ENCODE measurements at places on chromosomes 13 and 19.

DNA sequence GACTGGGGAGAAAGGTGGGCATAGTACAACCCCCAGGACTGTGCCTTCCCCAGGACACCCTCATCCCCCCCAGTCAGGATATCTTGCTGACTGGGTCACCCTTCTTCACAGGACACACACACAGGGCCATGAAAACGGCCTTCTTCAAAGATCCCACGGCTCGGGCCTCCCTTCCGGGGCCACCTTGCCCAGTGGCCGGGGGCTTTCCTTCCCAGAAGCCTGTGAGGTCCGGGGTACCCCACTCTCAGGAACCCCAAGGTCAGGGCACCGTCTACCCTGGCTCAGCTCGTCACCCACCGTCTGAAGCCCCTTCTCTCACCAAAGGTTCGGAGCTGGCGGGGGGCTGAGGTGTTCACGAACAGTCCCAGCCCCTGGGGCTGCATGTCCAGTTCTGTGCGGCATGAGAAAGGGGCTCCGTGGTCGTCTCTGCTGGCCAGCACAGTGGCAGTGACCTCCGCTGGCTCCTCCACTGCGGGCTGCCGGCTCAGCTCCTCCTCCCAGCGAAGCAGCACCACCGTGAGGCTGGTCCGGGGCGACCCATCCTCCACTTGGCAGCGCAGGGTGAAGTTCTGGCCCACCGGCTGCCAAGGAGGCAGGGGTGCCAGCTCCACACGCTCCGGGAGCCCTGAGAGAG is 2.1 kb upstream of the RAVER1 start:
- no peak for DNase-seq

DNA sequence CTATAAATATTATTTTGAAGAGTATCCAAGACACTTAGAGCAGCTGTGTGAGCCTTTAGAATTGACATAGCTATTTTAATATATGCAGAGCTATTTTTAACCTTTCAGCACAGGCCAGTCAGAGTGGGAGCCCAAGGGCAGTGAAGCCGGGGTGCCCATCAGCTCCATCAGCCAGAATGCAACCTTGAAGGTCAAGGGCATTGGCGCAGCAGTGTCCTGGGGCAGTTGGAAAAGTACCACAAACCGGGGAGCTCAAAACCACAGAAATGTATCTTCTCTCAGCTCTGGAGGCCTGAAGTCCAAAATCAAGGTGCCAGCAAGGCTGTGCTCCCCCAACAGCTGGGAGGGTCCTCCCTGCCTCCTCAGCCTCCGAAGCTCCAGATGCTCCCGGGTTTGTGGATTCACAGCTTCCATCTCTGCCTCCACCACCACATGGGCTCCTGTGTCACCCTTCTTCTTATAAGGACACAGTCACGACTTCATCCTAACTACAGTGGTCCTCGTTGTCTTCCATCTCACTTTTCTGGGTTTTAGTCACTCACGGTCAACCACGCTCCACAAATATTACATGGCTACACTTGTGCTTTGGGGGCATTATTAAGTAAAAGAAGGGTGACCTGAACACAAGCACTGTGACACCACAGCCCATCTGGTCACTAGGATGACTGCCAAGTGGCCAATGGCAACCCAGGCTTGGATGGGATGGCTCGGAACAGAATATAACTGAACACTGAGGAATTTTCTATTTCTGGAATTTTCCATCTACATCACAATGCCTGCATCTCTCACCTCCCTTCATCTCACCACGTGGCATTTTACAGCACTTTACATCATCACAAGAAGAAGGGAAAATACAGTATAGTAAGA is 15.9 kb upstream of the GAS6 start:
- no peak for DNase-seq

GRCh38 chr19:944171-944567 is 18.3 kb downstream of the ARID3A start:
- DNase-seq: no peak

DNA sequence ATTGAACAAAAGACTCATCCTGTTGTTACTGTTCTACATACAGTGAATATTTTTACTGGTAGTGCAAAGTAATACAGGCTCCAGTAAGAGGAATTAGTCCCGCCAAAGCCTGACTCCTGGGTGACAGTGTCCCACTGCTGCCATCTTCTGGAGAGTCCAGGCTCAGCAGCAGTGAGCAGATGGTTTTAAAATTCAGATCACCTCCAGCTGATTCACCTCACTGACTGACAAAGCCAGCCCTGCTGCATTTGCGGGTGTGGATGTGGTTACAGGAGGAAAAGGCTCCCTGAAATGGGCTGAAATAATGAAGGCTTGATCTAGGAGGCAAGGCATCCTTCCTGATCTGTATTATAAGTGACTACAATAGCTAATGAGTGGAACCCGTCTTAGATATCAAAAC is 18.3 kb downstream of the PABPC3 start:
- peak; percentile 56 for DNase-seq

DNA sequence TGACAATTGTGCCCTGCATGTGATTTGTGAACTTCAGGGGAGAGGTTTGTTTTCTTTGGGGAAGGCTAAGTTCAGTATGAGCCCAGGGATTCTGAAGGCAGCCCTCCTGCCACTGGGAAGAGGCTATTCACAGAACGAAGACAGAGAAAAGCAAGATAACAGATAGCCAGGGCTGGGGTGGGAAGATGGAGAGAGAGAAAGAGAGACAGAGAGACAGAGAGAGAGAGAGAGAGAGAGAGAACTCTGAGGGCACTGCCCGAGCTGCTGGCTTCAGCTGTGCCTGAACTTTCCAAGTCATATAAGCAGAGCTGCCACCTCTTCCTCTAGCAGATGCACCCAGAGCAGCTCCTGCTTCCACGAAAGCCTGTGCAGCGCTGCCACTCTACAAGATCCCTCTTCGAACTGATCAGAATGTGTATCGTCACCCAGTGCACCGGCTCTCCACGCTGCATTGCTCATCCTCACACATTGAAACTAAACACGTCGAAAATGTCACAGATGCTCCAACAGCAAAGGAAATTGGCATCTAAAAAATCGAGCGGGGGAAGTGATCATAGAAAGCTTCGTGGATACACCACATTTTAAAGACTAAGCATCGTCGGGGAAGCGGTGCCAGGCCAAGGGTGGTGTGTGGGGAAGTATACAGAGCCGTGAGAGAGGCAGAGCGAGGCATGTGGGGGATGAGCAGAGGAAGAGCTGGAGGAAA is 81.8 kb upstream of the SIAH3 start:
- DNase-seq: no peak

DNA sequence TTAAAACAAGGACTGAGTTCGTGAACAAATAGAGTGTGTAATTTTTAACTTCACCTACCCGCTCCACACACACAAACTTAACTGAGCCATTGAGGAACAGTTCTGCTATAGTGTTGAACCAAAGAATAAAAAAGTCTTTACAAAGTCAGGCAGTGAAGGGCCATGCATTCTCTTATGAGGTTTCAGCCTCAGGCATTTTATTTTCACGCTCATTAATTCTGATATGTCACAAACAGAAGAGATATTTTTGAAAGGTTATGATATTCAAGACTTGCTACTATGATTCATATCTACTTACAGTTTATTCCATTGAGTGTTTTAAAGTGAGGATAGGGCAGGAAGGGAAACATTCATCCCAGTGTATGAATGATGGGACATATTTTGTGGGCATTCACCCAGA is 282.2 kb downstream of the SLITRK5 start:
- DNase-seq: no peak

DNA sequence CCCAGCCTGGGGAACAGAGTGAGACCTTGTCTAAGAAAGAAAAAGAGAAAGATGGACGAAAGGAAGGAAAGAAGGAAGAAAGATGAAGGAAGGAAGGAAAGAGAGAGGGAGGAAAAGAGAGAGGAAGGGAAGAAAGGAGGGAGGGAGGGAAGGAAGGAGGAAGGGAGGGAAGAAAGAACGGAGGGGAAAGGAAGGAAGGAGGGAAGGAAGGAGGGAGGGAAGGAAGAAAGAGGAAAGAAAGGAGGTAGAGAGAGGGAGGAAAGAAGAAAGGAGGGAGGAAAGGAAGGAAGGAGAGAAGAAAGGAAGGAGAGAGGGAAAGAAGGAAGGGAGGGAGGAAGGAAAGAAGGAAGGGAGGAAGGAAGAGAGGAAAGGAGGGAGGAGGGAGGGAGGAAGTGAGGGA is 20.9 kb downstream of the CABP5 start:
- no peak for DNase-seq

DNA sequence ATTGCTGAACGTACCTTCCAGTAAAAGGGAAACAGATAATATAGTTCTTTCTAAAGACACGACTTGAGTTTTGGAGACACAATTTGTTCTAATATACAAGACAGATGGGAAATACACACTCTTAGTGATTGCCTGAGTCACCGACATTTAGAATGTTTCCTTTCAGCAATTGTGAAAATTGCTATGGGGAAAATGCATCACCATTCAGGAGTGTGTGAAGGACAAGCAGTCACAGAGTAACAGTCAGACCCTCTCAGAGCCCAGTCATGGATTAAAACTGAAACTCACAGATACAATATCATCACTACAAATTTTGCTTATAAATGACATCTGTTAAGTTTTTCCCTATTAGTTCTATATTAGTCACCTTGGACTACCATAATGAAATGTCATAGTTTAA is 286.1 kb downstream of the SPRY2 start:
- no peak for DNase-seq

DNA sequence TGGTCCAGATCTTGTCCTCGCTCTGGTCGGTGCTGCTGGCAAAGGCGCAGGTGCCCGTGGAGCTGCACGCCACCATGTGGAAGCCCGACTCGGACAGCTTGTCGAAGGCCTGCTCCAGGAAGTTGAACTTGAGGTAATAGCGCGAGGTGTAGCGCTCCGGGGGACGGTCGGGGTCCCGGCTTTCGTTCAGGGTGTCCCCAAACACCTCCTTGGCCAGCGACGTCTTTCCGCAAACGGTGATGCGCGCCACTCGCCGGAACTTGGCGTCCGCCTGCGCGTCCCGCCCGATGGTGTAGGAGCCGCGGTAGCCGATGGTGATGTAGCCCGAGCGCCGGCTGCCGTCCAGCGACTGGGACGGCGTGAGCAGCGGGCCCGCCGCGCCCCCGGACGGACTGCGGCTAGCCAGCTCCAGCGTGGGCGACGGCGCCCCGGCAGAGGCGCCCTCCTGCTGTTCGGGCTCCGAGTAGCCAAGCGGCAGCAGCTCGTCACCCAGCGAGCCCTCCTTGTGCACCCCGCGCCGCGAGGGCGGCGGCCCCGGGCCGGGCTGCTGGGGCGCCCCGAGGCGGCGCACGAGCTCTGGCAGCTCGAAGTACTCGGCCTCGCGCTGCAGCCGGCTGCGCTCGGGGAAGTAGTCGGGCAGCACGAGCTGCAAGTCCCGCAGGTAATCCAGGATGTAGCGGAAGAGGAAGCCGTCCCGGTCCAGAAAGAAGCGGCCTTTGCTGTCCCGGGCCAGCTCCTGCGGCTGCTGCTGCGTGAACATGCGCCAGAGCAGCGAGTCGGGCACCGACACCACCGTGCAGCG is 801 bp downstream of the KCTD12 start:
- DNase-seq: peak; percentile 24

GRCh38 chr13:106246666-106247188 is 288.7 kb downstream of the EFNB2 start:
- DNase-seq: no peak

GRCh38 chr13:26614721-26615120 is 57.2 kb downstream of the WASF3 start:
- DNase-seq: no peak

DNA sequence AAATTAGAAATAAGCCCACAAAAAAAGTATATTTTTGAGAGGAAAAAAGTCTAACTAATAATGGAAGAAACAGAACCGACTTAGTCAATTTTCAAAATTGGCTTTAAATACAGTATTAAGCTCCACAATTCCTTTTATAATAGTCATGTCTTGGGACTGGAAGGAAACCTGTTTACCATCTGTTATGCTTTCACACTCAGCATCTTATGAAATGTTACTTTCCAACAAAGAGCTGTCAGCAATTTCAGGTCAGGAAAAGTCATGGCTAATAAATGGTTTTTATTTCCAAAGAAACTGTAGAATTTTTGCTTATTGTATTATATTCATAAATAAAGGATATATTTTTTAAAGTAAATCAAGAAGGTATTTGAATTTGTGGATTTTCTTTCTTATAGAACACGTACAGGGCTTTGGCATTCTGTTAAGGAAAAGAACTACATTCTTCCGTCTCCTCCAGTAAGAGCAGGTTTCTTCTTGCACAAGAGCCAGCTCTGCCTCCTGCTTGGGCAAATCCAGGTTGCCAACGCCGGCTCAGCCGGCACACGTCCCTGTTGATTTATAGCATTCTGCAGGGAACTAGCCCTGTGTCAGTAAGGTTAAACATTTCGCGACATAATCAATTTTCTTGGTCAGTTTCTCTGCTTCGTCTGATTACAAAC is 52.9 kb upstream of the GPR12 start:
- DNase-seq: no peak

DNA sequence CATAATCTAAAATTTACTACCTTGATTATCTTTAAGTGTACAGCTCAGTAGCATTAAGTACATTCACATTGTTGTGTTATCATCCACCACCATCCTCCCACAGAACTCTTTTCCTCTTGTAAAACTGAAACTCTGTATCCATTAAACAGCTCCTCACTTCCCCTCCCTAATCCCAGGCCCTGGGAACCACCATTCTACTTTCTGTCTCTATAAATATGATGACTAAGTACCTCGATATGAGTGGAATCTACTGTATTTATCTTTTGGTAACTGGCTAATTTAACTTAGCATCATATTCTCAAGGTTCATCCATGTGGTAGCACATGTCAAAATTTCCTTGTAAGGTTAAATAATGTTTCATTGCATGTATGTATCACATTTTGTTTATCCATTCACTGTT is 49.0 kb upstream of the POMP start:
- no peak for DNase-seq

- peak; percentile 92 for DNase-seq
Measured at GRCh38 chr19:11142528-11143171, 12.9 kb downstream of the SPC24 start.

GRCh38 chr13:95564733-95565291 is 12.3 kb downstream of the CLDN10 start:
- DNase-seq: no peak

DNA sequence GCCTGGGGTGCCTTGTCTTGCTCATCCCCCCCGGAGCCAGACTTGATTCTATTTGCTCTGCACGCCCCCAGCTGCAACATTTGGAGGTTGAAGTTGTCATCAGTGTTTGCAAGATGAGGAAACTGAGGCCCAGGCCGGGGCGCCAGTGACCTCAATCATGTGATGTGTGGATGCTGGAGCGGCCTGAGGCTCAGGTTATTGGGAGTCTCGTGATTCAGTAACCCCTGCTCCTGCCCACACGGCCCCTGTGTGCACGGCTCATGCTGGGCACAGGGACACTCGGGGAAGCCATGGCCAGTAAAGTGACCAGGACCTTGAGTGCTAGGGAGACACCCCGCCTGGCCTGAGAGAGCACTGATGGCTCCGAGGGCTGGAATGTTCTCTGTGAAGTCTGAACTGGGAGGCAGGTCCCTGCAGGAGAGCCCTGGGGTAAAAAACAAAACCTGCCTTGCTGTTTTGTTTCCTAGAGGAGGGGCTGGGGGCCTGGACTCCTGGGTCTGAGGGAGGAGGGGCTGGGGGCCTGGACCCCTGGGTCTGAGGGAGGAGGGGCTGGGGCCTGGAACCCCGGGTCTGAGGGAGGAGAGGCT is 1.9 kb downstream of the FGF21 start:
- no peak for DNase-seq

DNA sequence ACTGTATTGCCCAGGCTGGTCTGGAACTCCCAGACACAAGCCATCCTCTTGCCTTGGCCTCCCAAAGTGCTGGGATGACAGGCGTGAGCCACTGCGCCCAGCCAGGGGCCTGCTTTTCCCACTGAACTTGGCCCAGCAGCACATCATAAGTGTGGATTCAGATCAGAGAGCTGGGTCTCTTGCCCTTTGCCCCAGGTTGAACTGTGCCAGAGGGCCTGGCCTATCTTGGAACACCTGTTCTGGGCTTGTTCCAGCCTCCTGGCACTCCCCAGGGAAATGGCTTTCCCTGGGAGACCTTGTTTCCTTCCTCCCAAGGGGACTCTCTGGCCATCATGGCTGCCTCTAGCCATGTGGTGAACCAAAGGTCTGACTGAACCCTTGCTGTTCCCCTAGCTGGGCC is 3.4 kb downstream of the CC2D1A start:
- DNase-seq: no peak

Measured in HTR-8/SVneo (cell line).